A172 (cell line): ENCODE measurements at places on chromosomes 4 and X.
A peak's percentile ranks its signal among the peaks of the same experiment; 100 is the strongest.

- DNase-seq, result no peak
Observed at GRCh38 chr4:187940299-187940698, 55.3 kb upstream of the ZFP42 start.

- DNase-seq, result no peak
Observed at GRCh38 chr4:109640644-109641043, 62.6 kb downstream of the CASP6 start.

GRCh38 chr4:64960516-64960915, 551.3 kb upstream of the TECRL start:
- DNase-seq, result no peak

- no peak for DNase-seq
Observed at GRCh38 chr4:13706716-13707115, 79.2 kb upstream of the BOD1L1 start.

- DNase-seq, result no peak
Observed at GRCh38 chr4:11194431-11194830, 234.3 kb downstream of the HS3ST1 start.

- DNase-seq, result no peak
Observed at GRCh38 chr4:16079046-16079445, 4.8 kb downstream of the PROM1 start.

DNA sequence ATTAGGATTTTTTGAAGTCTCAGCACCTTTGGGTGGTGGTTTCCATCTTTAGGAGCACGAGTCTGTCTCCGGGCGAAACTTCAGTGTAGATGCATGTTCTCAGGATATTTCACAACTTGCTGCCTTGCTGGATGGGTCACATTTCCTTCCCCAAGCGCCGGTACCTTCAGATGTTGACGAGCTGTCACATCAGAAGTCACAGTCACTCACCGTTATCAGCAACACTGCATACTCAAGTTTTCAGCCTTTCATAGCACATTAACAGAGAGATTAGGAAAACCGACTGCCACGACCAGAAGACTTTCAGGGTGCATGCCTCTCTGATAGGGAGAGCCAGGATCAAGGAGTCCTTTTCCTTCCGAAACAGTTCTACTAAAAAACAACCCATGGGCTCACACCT, 77.8 kb downstream of the SHROOM2 start:
- no peak for DNase-seq

- DNase-seq, result no peak
Observed at GRCh38 chr4:16270454-16271328, 44.4 kb upstream of the TAPT1 start.

DNA sequence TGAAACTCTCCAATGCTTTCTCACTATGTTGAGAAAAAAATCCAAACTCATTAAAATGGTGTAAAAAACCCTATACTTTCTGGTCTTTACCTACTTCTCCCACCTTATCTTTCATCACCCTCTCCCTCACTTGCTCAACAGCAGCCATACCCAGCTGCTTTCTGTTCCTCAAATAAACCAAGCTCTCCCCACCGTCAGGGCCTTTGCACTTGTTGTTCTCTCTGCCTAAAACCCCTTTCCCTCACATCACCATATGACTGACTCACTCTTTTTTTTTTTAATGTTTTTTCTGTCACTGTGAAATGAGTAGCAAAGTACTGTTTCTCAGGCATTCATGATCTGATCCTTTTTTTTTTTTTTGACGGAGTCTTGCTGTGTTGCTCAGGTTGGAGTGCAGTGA, 122.3 kb upstream of the TMEM164 start:
- DNase-seq, result no peak

GRCh38 chrX:154025230-154025629, 5.5 kb upstream of the IRAK1 start:
- no peak for DNase-seq

DNA sequence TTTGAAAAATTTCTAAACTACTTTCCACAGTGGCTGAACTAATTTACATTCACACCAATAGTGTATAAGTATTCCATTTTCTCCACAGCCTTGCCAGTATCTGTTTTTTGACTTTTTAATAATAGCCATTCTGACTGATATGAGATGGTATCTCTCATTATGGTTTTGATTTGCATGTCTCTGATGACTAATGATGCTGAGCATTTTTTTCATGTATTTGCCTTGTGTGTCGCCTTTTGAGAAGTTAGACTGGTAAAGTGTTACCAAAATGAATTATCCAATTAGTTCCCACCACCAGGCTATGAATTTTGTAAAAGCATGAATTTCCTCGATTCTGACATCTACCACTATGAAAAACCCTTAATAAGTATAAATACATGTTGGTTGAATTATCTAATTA, 242.2 kb upstream of the GK2 start:
- no peak for DNase-seq

GRCh38 chr4:69051576-69051943, 44.7 kb upstream of the UGT2B7 start:
- DNase-seq, result no peak

- DNase-seq, result peak; percentile 25
Observed at GRCh38 chr4:139299536-139299935, 1.8 kb upstream of the NAA15 start.

- DNase-seq, result no peak
Observed at GRCh38 chrX:52118262-52118661, 49.3 kb upstream of the MAGED4B start.

GRCh38 chr4:27364509-27364908, 503.9 kb downstream of the STIM2 start:
- DNase-seq, result no peak

DNA sequence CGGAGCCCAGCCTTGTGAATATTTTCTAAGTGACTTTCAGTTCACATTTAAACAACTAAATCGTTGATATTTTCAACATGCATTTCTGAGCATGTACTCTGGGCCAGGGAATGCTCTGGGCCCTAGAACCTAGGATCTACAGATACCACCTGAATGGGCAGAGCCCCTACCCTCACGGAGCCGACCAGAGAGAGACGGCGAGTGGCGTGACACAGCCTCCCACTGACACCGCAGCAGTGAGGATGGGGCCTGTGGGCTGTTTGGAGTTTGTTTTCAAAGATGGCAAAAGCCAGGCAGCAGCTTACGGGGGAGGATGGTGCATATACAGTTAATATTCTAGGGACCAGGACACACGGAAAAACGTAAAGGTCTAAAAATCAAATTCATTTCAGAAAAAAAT, 17.7 kb downstream of the NELFA start:
- DNase-seq, result no peak

DNA sequence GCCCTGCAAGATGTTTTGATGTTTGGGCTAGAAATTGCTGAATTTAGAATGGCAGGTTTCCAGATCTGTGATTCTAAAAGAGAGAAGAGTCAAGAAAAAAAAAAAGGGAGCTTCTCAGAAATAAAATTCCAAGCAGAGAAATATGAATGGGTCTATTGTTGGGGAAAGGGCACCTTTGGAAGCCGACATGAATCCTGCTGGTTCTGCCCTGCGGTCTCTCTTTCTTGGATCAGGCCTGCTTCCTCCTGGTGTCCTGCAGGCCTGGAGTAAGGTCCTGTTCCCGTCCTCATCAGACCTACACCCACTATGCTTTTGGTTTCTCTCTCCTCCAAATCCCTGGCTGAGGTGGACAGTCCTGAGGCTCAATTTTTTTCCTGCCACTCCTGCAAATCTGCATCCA, 109.8 kb upstream of the TRIM2 start:
- DNase-seq, result no peak

- DNase-seq, result peak; percentile 70
Observed at GRCh38 chr4:168541266-168541953, 44.6 kb downstream of the PALLD start.

DNA sequence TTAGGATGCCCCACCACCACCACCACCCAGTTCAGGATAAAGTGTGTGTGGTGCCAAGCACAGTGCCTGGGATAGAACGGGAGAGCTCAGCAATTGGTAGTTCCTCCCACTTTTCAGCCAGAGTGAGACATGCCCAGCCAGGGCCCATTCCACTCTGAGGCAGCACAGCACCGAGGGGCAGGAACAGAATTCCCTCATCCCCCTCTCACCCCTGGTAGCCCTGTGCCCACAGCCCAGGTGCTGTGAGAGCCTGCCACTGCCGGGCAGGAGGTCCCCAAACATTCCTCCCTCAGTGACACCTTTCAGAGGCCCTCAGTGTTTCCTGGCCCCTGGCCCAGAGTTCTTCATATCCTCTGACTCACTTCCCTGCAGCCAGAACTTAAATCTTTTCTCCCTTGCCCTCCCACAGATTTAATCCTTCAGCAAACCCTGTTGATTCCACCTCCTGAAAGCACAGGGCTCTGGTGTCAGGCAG, 8.1 kb downstream of the RIPPLY1 start:
- DNase-seq, result peak; percentile 61

DNA sequence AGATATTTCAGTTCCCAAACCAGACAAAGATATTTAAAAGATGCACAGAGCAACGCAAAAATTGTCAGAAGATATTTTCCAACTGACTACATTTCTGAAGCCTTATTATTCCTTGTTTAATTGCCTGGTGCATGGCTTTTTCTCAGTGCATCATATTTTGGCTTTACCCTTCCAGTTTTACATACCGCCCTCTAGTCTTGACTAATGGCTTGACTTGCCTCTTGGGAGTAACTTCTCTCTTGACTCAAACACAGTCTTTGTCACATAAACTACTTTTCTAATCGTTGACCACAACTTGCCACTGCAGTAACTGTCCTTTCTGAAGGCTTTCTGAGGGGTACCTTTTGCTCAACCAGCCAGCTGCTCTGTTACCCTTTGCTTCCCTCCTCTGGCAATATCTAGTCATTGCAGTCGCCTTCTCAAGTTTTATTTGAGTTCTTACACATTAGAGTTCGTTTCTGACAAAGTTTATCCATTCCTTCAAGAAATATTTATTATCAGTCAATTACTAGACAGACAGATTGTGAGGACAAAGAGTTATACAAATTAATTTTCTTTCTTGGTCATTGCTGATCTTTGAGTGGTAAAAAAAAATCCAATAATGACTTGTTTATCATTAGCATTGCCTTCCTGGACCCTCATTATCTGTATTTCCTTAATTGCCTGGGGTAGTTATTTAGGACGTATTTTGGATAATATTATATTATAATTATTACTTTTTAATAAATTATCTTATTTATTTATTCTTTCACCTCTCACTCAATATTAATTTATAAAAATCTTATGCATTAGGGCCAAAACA, 506.9 kb upstream of the PCDH10 start:
- peak; percentile 57 for DNase-seq

- DNase-seq, result no peak
Observed at GRCh38 chr4:110224812-110225211, 26.4 kb upstream of the ELOVL6 start.

GRCh38 chr4:5798462-5798861, 87.5 kb downstream of the EVC start:
- DNase-seq, result no peak

GRCh38 chr4:83370640-83370906, 35.9 kb upstream of the HPSE start:
- no peak for DNase-seq

- peak; percentile 0 for DNase-seq
Observed at GRCh38 chrX:101462892-101463291, 22.4 kb upstream of the ARMCX4 start.

DNA sequence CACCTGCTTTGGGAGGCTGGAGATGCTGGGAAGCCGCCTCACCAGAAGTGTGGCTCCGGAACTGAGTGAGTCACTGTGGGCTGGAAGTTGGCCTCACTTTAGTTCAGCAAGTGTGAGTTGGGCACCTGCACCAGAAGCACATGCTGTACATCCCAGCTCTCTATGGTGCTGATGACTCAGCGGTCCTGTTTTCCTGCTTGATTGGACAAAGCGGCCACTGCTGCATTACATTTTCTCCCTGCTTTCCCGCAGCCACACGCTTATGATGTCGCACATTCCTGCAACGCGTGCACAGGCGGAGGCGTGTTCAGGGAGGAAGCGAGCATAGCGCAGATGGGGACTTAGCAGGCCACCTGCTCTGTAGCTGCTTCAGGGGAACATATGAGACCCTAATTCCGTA, 26.7 kb upstream of the CLDN34 start:
- DNase-seq, result peak; percentile 98

DNA sequence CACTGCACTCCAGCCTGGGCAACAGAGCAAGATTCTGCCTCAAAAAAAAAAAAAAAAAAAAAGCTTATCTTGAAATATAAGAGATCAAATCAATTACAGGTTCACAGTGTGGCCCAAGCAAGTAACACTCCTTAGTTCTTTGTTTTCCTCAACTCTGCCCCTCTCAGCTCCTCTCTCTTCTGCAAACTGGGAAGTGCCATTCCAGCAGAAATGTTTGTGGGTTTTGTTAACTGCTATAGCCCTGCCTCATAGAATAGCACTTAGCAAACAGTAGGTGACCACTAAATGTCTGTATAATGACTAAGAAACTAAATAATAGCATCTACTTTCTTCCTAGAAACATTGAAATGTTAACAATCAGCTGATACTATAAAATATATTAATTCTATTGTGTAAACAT, 160.0 kb upstream of the NAP1L5 start:
- DNase-seq, result no peak

- no peak for DNase-seq
Observed at GRCh38 chr4:35500812-35501211, 743.5 kb downstream of the ARAP2 start.

DNA sequence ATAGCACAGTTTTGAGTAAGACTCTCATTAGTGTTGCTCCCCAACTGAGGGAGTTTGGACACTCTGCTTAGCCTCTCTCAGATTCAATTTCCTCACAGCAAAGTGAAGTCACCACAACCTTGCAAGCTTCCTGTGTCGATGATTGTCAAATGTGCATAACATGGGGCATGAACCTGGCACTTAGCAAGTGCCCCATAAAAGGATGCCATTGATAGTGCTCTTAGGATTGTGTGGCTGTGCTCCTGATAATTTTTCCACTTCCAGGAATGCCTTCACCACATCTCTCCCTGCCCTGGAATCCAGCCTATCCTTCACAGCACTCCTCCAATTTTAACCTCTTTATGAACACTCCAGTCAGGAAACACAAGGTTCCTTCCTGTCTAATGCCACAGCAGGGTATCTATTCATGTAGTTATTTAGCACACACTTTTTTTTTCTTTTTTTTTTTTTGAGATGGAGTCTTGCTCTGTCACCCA, 309.4 kb downstream of the PPP3CA start:
- no peak for DNase-seq

GRCh38 chr4:88938138-88938537, 118.8 kb downstream of the FAM13A start:
- DNase-seq, result no peak

GRCh38 chr4:187576751-187577150, 418.8 kb upstream of the ZFP42 start:
- DNase-seq, result no peak

GRCh38 chr4:109962401-109962800, 49.7 kb downstream of the EGF start:
- no peak for DNase-seq

DNA sequence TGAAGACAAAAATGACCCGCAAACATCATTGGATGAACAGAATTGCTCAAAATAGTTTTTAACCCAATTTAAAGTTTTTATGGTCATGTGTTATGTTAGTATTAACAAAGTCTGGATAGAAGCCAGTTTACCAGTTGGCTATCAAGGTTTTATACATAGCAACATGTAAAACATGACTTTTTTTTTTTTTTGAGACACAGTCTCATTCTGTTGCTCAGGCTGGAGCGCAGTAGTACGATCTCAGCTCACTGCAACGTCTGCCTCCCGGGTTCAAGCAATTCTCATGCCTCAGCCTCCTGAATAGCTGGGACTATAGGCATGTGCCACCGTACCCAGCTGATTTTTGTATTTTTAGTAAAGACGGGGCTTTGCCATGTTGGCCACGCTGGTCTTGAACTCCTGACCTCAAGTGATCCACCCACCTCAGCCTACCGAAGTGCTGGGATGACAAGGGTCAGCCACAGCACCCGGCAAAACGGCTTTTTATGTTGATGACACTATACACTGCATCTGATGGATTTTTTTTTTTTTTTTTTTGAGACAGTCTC, 3.4 kb downstream of the SAT1 start:
- no peak for DNase-seq
